ENCODE measurements at places on chromosomes 12 and 14.

GRCh38 chr12:5480938-5481303 is 49.0 kb downstream of the NTF3 start:
- no peak for DNase-seq

GRCh38 chr12:111578276-111578970 is 20.7 kb downstream of the ATXN2 start:
- no peak for DNase-seq

GRCh38 chr12:26434299-26435068 is 239.1 kb downstream of the SSPN start:
- peak; percentile 6 for DNase-seq

- no peak for DNase-seq
Observed at GRCh38 chr14:94773655-94774343, 3.9 kb upstream of the GSC start.

DNA sequence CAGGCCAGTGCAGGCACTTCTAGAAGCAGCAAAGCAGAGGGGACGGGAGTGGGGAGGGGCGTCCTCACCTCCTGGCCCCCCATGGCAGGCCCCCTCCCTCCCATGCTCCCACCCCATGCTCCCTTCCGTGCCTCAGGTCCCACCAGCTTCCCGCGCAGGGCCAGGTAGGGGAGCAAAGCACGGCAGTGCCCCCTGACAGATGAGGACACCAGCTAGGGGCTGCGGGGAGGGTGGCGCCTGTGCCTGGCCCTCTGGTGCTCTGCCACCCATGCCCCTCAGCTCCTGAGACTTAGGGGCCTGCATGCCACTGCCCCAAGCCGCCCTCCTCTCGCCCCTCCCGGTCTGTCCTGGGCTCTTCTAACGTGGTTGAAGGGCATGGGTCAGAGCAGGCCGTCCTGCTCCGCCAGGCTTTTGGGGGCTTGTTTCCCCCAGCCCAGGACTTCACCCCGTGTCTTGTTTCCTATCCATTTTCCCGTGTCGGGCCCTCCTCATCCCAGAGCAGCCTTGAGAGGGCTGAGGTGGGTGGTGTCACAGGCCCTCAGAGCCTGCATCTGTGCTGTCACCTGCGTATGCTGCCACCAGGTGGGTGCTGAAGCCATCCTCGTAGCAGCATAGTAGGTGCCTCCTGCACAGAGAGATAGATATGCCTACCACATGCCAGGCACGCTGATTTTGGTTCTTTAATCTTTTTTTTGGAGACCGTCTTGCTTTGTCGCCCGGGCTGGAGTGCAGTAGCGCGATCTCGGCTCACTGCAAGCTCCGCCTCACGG is 10.2 kb downstream of the TRMT61A start:
- no peak for DNase-seq

All from CD4-positive, alpha-beta T cell treated with Interleukin-21 for 1 hour (primary cell).